Stimulated activated CD4-positive, alpha-beta T cell treated with anti-CD3 and anti-CD28 coated beads, Interleukin-1b, Interleukin-23, amount 100 ng/mL, for 48 hours (primary cell): ENCODE measurements at places on chromosomes 2 and 18.

- no peak for DNase-seq
Measured at GRCh38 chr2:181389524-181389923, 67.7 kb upstream of the ITGA4 start.

DNA sequence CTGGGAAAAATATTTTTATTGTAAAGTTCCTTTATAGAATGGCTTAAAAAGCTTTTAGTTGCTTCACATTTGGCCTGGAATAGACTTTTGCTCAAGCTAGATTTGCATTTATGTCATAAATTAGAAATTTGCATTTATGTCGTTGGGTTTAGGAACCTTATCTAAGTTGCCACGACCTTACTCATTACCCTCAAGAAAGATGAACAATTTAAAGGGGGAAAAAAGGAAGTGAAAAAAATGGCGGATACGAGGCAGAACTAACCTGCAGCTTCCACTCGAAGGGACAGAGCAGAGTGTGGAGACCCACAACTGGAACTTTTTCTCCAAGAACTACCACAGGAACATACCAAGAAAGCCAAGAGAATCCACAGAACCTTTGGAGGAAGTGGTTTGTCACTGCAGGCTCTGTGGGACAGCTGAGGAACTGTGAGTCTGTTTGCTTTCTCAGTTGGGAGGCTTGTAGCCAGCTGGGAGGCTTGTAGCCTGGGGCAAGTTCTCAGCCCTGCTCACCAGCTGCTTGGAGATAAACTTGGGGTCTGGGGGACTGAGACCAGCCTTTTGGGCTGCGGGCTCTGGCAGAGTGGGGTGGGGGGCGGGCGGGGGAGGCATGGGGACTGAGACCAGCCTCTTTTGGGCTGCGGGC is 349.9 kb upstream of the MEIS1 start:
- no peak for DNase-seq

DNA sequence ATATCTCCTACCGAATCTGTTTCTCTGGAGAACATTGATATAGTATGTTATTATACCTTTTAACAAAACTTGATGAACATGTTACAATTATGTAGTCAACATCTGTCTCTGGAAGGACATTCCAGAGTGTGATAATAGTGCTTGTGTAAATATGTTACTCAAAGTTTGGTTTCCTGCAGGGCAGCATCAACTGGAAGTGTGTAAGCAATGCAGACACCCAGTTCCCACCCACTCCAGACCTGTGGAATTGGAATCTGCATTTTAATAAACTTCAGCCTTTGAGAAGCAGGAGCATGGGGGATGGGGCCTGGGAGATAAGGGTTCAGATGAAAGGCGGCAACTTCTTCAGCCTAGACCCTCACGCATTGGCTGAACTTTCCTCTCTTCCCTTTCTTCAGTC is 398.9 kb downstream of the RND3 start:
- no peak for DNase-seq

DNA sequence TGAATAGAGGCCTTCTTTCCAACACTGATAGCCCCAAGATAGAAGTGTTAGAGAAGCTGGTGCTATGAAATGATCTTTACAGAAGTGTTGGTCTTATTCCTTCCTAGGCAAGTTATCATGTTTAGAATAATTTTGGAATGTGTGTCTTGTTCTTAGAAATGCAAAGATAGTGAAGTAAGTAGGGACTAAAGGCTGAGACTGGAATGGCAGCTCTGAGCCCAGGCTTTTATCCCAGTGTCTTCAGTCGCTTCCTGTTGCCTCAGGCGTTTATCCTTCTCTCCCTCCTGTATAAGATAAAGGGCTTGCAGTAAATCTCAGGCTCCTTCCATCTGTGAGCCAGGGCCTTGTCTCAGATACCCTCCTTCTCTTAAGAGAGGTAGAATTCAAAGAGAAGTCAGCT is 218.1 kb downstream of the TPGS2 start:
- no peak for DNase-seq

- no peak for DNase-seq
Measured at GRCh38 chr18:60663060-60663989, 290.8 kb upstream of the MC4R start.

DNA sequence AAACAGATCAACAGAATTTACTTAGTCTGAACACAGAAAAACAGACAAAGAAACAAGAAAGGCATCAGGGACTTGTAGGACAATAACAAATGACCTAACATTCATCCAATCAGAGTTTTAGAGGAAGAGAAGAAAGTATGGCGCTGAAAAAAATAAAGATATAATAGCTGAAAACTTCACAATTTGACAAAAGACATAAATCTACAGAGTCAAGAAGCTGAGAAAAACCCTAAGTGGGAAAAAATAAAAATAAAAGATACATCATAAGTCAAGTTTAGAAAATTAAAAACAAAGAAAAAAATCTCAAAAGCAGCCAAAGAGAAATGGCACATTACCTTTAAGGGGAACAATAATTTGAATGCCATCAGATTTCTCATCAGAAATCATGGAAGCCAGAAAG is 7.7 kb downstream of the LDAH start:
- no peak for DNase-seq

DNA sequence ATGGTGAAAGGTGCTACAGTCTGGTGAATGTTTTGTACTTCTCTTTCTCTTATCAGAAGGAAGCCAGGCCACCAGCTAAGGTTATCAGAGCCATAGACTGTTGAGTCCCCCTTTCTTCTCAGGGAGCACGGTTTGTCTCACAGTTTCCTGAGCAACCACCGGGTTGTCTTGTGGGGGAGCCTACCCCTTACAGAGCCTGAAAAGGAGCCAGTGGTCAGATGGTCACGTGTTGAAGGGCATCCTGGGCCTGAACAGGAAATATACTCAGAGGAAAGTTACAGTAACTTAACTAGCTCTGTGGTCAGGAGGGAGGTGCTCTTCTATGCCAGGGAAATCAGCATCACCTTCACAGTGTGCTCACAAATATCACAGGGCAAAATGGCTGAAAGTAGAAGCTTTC is 11.6 kb downstream of the CD28 start:
- DNase-seq = peak; percentile 66

DNA sequence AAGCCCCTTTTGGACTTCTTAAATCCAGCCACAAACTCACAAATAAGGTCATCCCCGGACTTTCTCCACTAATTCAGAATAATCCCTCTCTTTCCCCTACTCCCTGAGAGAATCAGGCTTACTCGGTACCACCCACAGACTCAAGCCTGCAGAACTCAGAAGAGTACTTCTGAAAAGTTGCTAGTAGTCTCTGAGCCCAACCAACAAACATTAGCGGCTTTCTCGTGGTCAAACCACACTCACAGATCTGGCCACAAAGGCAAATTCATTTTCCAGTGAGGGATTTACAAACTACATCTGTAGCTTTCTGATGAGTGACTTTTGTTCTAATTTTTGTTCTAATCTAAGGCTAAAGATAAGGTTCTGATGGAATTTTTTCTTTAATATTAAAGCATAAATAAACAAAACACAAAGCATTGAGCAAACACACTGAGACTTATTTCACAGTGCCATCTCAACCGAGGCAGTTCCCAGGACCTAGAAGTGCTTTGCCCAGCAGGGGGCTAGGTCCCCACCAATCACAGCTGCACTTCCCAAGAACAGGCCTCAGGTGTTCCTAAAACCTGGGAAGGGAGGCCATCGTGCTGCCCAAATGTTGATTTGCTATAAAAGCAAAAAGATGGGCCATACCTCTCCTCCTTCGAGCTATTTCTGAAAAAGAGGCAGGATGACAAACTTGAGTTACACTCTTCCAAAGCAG is 110.7 kb downstream of the COLEC12 start:
- no peak for DNase-seq

GRCh38 chr2:18647731-18648130 is 58.4 kb upstream of the NT5C1B start:
- DNase-seq = no peak

DNA sequence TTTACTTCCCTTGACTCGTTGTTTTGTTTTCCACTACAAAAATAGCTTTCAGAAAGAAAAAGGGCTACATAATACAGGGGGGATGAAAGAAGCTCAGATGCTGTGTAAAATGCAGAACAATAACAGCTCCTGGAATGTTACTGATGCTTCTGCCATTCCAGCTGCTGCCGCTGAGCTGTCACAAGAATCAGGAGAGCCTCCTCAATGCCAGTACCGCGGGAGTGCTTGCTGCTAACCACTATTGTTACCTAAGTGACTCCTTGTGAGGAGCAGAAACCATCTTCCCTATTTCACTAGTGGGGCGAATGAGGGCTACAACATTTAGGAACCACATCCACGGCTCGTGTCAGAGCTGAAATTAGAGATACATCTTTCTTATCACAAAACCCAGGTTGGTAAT is 384.8 kb downstream of the GALR1 start:
- no peak for DNase-seq

DNA sequence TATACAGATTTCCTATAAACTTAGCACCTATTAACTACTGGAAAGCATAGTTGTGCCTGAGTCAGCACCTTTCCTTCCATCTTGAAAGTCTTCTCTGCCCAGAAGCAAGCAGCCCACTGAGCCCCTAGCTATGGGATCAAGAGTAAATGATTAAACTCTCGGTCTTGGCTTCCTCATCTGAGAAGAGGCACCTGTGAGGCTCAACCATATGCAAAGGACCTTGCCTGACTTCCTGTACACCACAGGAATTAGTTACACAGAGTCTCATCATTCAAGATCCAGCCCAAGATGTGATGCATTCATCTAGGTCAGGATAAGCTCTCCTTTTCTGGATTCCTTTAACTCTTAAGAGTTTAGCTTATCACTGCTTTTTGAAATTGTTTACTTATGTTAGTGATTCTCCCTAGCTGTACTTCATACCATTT is 96.0 kb downstream of the CDH2 start:
- DNase-seq = no peak

DNA sequence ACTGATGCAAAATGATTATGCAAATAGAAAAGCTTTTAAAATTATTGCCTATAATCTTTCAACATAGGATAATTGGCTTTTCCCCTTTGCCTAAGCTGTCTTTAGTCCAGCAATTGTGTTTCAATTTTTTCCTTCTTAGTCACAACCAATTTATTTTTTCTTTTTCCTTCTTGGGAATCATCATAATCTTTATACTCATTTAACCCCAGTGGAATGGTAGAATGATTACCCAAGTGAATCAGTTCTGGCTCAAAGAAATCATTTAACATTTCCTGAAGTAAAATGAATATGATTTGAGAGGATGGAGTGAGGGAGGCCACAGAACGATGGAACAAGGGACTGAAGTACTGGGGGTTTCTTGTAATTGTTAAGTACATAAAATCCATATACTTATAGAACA is 93.0 kb upstream of the CRIM1 start:
- no peak for DNase-seq

GRCh38 chr2:219296142-219296541 is 13.1 kb downstream of the PTPRN start:
- no peak for DNase-seq

DNA sequence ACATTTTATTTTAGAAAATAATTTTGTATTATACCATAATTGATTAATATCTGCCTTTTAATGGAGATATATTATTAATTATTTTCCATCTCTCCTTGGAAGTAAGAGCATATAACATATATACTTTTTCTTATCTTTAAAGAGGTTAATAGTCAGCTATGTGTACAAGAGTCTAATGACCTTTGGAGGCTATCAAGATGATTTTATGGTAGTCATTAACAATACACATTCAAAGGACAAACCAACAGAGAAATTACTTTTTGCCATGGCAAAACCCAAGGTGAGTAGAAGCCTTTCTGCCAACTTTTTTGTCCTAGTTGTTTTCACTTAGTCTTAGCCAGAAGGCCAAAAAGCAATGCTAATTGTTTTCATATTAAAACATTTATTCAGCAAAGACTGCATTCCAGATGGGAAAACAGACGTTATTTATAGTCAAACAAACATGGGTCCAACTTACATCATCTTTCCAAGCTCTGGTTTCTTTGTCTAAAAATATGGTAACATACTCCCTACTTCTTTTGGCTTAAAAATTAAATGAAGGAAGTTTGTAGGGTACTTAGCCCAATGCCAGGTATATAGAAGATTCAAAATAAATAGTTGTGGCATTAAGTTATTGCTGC is 9.6 kb upstream of the DYNC2LI1 start:
- DNase-seq = no peak

DNA sequence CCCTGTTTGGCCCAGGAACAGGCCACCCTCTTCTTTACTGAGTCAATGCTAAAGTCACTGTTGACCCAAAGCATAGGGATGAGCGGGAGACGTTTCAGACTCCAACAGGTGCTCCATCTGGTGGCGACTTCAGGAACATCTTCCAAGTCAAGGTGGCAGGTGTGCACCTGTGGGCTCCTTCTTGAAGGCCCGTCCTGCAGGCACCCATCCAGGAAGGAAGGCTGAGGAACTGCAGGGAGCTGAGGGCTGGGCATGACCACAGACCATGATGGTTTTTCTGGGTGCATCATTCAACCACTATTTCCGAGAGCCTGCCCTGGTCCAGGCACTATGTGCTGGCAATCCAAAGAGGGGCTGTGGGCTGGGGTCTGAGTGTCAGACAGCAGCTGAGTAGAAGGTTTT is 142.8 kb downstream of the NDUFA10 start:
- DNase-seq = peak; percentile 41
